ENCODE measurements at places on chromosomes 16 and 17.

DNA sequence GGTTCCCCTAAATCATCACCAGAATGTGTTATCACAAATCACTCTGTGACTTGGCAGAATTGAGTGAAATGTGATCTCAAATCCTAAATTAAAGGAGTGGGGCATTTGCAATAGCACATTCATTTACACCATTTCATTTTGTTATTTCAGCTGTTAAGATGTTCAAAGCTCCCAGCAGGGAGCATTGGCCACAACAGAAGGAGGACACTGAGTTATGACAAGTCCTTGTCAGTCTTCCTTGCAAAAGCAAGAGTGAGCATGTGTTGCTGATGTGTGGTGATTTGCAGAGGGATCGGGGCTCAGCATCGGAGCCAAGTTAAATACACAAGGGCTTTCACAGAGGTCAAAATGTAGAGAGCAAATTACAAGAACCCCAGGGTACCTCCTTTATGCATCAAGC, 372.2 kb upstream of the CDH5 start:
- DNase-seq = no peak

- no peak for DNase-seq
Measured at GRCh38 chr16:88368994-88369393, 13.8 kb upstream of the ZNF469 start.

DNA sequence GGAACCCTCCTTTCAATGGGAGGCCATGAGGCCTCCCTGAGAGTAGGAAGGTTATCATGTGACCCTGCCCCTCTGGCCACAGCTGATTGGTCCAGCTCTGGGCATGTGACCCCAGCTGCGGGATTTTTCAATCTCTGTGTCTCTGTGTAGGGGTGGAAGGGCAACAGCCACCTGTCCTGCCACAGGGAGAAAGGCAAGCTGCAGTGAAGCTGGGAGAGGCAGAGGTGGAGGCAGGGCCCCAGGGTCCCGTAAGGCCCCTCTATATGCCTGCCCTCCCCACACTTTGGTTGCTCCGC, 10.9 kb downstream of the DNAAF8 start:
- no peak for DNase-seq

GRCh38 chr17:67574658-67575293, 143.0 kb upstream of the NOL11 start:
- DNase-seq = no peak

- DNase-seq = no peak
Measured at GRCh38 chr17:49552070-49552751, 23.5 kb upstream of the NXPH3 start.

Data from NCI-H2029 (cell line).